Left lung (tissue), 14 donors: ENCODE measurements at places on chromosomes 5 and 9. TPM values are rescaled to one million over a fixed set of nuclear protein-coding genes. Genes with fewer than 3 reads are reported as not detected.
A peak's percentile ranks its signal among the peaks of the same experiment; 100 is the strongest.

The CDO1 gene
- total RNA-seq, result 5.8 TPM

- no peaks in the 10 kb centered on the region for H3K27me3 ChIP-seq
- H3K4me3 ChIP-seq, result peak overlapping the region; percentile 63
- DNase-seq, result peak; percentile 83
- H3K36me3 ChIP-seq, result no peaks in the 10 kb centered on the region
- H3K4me1 ChIP-seq, result peaks cover 9% of the 10 kb centered on the region
Observed at GRCh38 chr5:60945813-60946187, 795 bp downstream of the NDUFAF2 start.

DNA sequence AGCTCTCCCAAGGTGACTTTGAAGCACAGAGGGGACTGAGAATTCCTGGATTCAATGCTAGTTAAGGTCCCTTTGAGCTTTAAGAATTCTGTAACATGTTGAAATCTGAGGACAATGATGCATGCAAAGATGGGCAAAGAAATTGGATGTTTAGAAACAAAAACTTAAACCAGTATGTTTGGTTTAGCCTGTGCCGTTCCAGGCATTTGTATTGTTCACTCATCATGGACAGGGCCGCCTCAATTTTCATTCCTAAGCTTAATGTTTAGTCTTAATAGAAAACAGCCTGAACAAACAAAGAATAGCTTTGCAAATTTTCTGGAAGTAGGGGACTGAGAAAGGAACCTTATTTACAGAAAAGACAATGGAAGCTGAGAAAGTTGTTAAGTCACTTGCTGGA is 267.8 kb downstream of the ARHGEF28 start:
- no peaks in the 10 kb centered on the region for H3K36me3 ChIP-seq
- no peak for DNase-seq
- H3K4me3 ChIP-seq, result no peak overlapping the region
- H3K27me3 ChIP-seq, result no peaks in the 10 kb centered on the region

The FYB1 gene
- total RNA-seq, result 24.4 TPM

- DNase-seq, result peak; percentile 13
- peaks cover 4% of the 10 kb centered on the region for H3K27me3 ChIP-seq
- H3K4me1 ChIP-seq, result no peaks in the 10 kb centered on the region
- no peak overlapping the region for H3K4me3 ChIP-seq
- no peaks in the 10 kb centered on the region for H3K36me3 ChIP-seq
Observed at GRCh38 chr9:115598751-115599150, 480.8 kb upstream of the TNC start.

The PCDHGA6 gene
- total RNA-seq, result 2.9 TPM

DNA sequence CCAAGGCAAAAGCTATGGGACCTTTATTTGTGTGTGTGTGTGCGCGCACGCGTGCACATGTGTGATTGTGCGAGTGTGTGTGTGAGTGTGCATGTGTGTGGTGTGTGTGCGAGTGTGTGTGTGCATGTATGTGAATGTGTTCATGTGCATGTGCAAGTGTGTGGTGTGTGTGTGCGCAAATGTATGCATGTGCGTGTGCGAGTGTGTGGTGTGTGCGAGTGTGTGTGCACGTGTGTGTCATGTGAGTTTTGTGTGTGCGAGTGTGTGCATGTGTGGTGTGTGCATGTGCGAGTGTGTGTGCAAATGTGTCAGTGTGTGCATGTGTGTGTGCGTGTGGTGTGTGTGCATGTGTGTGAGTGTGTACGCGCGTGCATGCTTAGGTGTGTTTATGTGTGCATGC is 11.1 kb upstream of the GLT6D1 start:
- H3K4me1 ChIP-seq, result no peaks in the 10 kb centered on the region
- no peak for DNase-seq
- no peaks in the 10 kb centered on the region for H3K27me3 ChIP-seq
- H3K27ac ChIP-seq, result no peak overlapping the region
- no peaks in the 10 kb centered on the region for H3K36me3 ChIP-seq

- H3K4me3 ChIP-seq, result no peak overlapping the region
- no peak overlapping the region for H3K27ac ChIP-seq
- no peak for DNase-seq
- H3K27me3 ChIP-seq, result no peaks in the 10 kb centered on the region
Observed at GRCh38 chr9:33903157-33903780, 86.3 kb downstream of the UBE2R2 start.

The CSF1R gene
- total RNA-seq, result 93.1 TPM

- H3K27me3 ChIP-seq, result peaks cover 1% of the 10 kb centered on the region
- DNase-seq, result no peak
- no peak overlapping the region for H3K27ac ChIP-seq
- H3K36me3 ChIP-seq, result peaks cover 31% of the 10 kb centered on the region
- H3K4me3 ChIP-seq, result peak overlapping the region; percentile 55
- H3K4me1 ChIP-seq, result peaks cover 22% of the 10 kb centered on the region
Observed at GRCh38 chr9:37486616-37487548, 1.1 kb downstream of the POLR1E start.

DNA sequence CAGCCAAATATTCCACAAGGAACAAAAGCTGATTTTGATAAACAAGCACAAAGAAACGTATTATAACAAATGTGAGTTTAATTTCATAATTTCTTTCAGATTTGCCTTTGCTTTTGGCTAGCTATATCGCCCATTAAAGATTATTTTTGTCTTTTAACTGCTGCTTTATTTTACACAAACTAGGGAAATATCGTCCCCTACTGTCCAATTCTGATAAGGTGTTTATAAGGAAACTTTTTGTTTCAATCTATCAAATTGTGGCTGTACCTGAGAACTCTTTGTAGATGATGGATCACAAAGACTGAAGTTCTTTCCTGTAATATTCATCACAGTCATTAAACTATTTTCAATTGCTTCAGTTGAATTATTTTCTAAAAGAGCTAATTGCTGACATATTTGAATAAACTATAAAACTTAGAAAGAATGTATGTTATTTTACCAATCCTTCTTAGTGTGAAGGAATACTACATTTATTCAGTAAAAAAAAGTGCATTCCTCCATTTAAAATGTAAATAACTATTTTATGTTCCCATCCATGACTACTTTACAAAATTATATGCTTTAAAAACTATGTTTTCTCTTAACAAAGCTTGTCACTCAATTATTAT is 431.3 kb upstream of the ITGA1 start:
- no peaks in the 10 kb centered on the region for H3K27me3 ChIP-seq
- no peaks in the 10 kb centered on the region for H3K36me3 ChIP-seq
- no peaks in the 10 kb centered on the region for H3K4me1 ChIP-seq
- no peak overlapping the region for H3K27ac ChIP-seq
- DNase-seq, result no peak
- no peak overlapping the region for H3K4me3 ChIP-seq

GRCh38 chr5:88690409-88691229 is 192.4 kb downstream of the MEF2C start:
- H3K27me3 ChIP-seq, result peaks cover 100% of the 10 kb centered on the region
- H3K27ac ChIP-seq, result no peak overlapping the region
- peaks cover 3% of the 10 kb centered on the region for H3K4me1 ChIP-seq
- no peak overlapping the region for H3K4me3 ChIP-seq

GRCh38 chr9:137227054-137227852 is at the start of gene RNF224:
Gene RNF224 (plus strand): TSS chr9:137227502. CDS start chr9:137228336, 834 bp downstream.
- H3K27me3 ChIP-seq, result peaks cover 61% of the 10 kb centered on the region
- H3K27ac ChIP-seq, result peak within 1 kb of the TSS; percentile 65
- DNase-seq, result peak; percentile 93
- H3K4me1 ChIP-seq, result peaks cover 12% of the 10 kb centered on the region
- H3K4me3 ChIP-seq, result no peak within 1 kb of the TSS
- H3K36me3 ChIP-seq, result no peaks in the 10 kb centered on the region

The HAVCR1 gene
- not detected for total RNA-seq

The SLC6A3 gene
- total RNA-seq, result 0.10 TPM

DNA sequence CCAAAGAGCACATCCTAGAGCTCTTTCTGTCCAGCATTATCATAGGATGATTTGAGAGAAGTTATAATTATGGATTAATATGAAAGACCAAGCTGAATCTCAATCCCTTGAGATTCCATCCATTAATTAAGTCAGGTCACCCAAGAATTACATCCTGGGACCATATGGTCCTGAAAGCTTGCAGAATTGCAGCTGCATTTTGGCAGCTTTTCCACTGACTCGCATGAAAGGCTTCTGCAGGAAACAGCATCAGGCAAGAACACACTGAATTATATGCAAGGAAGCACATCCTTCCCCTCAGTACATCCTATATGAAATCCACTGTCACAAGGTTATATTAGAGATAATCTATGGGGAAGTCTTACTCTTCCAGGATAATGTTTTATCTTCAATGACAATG is 109.1 kb upstream of the CTNND2 start:
- no peak overlapping the region for H3K4me3 ChIP-seq
- no peaks in the 10 kb centered on the region for H3K4me1 ChIP-seq
- H3K27ac ChIP-seq, result no peak overlapping the region
- no peaks in the 10 kb centered on the region for H3K27me3 ChIP-seq

- peak overlapping the region; percentile 79 for H3K27ac ChIP-seq
- peak overlapping the region; percentile 35 for H3K4me3 ChIP-seq
- H3K36me3 ChIP-seq, result no peaks in the 10 kb centered on the region
- DNase-seq, result no peak
- no peaks in the 10 kb centered on the region for H3K4me1 ChIP-seq
- no peaks in the 10 kb centered on the region for H3K27me3 ChIP-seq
Observed at GRCh38 chr5:149407323-149408251, 28.5 kb upstream of the IL17B start.

The SMIM33 gene
- total RNA-seq, result not detected

The FGD3 gene
- total RNA-seq, result 17.2 TPM

- no peak overlapping the region for H3K27ac ChIP-seq
- no peaks in the 10 kb centered on the region for H3K36me3 ChIP-seq
- peaks cover 5% of the 10 kb centered on the region for H3K4me1 ChIP-seq
- H3K4me3 ChIP-seq, result no peak overlapping the region
- no peak for DNase-seq
- H3K27me3 ChIP-seq, result peaks cover 15% of the 10 kb centered on the region
Observed at GRCh38 chr9:126666155-126666803, 52.6 kb downstream of the LMX1B start.

- H3K27ac ChIP-seq, result no peak overlapping the region
- H3K4me1 ChIP-seq, result no peaks in the 10 kb centered on the region
- no peaks in the 10 kb centered on the region for H3K36me3 ChIP-seq
- DNase-seq, result no peak
- H3K27me3 ChIP-seq, result no peaks in the 10 kb centered on the region
Observed at GRCh38 chr5:1278656-1279442, 16.0 kb downstream of the TERT start.

- H3K4me3 ChIP-seq, result no peak overlapping the region
- no peaks in the 10 kb centered on the region for H3K36me3 ChIP-seq
- H3K4me1 ChIP-seq, result no peaks in the 10 kb centered on the region
- no peak for DNase-seq
- no peaks in the 10 kb centered on the region for H3K27me3 ChIP-seq
Observed at GRCh38 chr5:178522361-178522760, 67.8 kb downstream of the COL23A1 start.

GRCh38 chr5:34535944-34536623 is 120.0 kb upstream of the RAI14 start:
- peaks cover 23% of the 10 kb centered on the region for H3K4me1 ChIP-seq
- no peak overlapping the region for H3K27ac ChIP-seq
- no peaks in the 10 kb centered on the region for H3K27me3 ChIP-seq
- DNase-seq, result no peak

The SLC45A2 gene
- not detected for total RNA-seq

DNA sequence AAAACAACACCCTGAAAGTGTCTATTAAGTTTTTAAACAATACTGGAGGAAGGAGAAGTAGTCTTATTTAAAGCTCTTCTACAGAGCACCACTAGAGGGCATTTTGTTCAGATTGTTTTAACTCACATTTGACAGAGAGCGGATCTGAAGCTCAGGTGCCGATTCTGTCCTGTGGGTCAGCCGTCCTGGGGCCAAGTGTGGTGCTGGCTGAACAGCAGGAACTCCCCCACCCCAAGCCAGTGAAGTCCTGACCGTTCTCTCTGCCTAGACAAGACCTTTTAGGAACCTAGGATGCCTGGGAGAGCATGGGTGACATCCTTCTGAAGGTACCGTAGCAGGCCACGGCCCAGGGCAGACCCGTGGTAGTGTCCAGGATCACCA is 3.9 kb downstream of the EXOC3 start:
- no peaks in the 10 kb centered on the region for H3K27me3 ChIP-seq
- H3K36me3 ChIP-seq, result peaks cover 62% of the 10 kb centered on the region
- no peak overlapping the region for H3K27ac ChIP-seq
- no peak overlapping the region for H3K4me3 ChIP-seq
- DNase-seq, result no peak

DNA sequence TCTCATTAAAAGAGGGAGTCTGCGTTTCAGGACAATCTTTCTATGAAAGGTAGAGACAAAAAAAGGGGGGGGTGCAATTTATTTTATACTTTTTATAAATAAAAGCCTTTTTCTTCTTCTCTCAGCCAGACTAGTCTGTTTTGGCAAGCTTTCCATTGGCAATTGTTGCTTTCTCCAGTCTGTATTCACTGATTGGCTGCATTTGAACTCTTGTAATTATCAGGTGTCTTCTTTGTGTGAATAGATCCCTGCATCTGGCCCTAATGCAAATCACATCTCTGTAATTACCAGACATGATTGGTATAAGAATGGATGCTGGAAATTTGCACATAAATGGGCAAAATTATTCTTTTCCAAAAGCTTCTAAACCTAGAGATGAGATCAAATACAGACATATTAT is 7.6 kb upstream of the EQTN start:
- no peak overlapping the region for H3K27ac ChIP-seq
- no peak for DNase-seq
- no peaks in the 10 kb centered on the region for H3K36me3 ChIP-seq
- no peaks in the 10 kb centered on the region for H3K27me3 ChIP-seq
- H3K4me3 ChIP-seq, result no peak overlapping the region

GRCh38 chr5:8396756-8397155 is 527.8 kb downstream of the MTRR start:
- H3K4me1 ChIP-seq, result no peaks in the 10 kb centered on the region
- H3K27me3 ChIP-seq, result no peaks in the 10 kb centered on the region
- no peak overlapping the region for H3K27ac ChIP-seq

GRCh38 chr5:112883192-112883591 is 22.1 kb downstream of the SRP19 start:
- H3K36me3 ChIP-seq, result no peaks in the 10 kb centered on the region
- no peaks in the 10 kb centered on the region for H3K27me3 ChIP-seq
- no peak for DNase-seq
- H3K27ac ChIP-seq, result no peak overlapping the region

The SELENOP gene
- total RNA-seq, result 636 TPM

DNA sequence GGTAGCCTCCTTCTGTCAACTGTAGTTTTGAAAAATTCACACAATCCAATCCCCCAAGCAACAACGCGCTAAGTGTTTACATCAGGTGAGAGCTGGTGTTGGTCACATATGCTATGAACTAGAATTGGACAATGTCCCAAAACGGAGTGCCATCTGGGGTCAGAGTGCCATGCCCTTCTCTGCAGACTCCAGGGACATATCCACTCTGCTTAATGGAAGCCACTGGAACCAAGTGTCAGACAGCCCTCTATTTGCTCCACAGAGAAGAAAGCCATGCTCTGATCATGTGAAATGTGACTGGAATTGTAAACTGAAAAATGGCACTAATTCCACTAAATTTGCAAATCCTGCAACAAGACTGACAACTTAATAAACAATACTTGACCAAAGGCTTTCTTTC is 12.2 kb downstream of the ABCA1 start:
- no peaks in the 10 kb centered on the region for H3K27me3 ChIP-seq
- H3K4me1 ChIP-seq, result peaks cover 43% of the 10 kb centered on the region
- H3K36me3 ChIP-seq, result no peaks in the 10 kb centered on the region
- DNase-seq, result no peak
- H3K4me3 ChIP-seq, result no peak overlapping the region
